ENCODE measurements at places on chromosomes 7 and 10.

DNA sequence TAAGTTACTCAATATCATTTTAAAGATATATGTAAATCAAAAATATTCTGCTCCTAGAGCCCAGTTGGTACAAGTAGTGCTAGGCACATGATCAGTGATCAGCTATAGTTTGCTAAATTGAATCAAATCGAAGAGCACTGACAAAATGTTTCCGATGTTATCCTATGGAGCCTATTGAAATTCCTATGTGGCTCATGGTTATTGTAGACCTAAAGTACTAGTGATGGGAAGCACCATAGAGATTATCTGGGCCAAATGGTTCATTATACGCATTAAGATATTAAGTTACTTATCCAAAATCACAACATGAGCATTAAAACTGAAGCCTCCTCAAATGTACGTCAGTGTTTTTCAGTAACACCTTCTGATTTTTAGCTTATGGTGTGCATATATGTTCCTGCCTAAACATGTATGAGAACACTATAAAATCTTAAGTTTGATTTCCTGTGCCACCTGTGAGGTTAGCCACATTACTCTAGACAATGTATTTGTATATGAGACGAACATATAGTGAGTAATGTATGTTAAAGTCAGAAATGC lies 103.2 kb downstream of the IQUB start:
- no peak for DNase-seq

- DNase-seq, result no peak
Observed at GRCh38 chr10:79434821-79435251, 10.6 kb downstream of the ZCCHC24 start.

DNA sequence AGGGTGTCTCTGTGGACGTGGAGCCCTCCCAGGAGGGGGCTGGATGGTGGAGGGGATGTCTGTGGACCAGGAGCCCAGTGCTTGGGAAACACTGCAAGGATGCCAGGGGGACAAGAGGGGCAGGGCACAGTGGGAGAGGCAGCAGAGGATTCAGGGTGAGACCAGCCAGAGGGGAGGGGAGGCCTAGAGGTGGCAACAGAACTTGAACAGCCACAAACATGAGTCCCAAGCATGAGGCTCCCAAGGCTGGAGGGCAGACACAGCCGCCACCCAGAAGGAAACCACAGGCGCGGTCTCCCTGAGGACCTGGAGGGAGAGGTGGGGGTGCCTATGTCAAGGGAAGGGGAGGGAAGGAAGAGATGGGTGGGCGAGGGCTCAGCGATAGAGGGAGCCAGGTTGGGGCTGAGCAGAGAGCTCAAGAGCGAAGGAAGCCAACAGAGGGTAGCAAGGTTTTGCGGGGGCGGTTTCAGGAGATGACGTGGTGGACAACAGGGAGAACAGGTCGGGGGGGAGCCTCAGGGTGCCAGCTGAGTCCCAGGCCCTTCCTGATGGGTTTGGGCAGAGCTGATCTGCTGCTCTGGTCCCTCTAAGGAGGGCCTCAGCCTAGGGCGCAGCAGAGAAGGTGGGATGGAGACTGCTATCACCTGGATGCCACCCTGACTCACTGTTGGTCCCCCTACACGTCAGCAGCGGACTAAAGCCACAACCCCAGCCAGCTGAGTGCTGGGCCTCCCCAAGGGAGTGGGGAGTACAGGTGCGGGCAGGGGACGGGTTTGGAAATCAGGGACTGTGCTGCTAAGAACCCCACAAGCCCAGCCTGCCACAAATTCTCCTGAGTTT lies 6.7 kb upstream of the PILRA start:
- DNase-seq, result no peak

- no peak for DNase-seq
Observed at GRCh38 chr7:22875470-22875869, 52.8 kb upstream of the TOMM7 start.

DNA sequence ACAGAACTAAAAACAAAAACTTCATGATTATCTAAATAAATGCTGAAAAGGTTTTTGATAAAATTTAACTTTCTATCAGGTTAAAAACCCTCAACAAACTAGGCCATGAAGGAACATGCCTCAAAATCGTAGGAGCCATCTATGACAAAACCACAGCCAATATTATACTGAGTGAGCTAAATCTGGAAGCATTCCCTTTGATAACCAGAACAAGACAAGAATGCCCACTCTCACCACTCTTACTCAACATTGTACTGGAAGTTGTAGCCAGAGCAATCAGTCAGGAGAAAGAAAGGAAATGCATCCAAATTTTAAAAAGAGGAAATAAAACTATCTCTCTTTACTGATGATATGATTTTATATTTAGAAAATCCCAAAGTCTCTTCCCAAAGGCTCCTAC lies 228.7 kb downstream of the CHRM2 start:
- DNase-seq, result no peak

- DNase-seq, result no peak
Observed at GRCh38 chr10:97071496-97071895, 114.3 kb downstream of the SLIT1 start.

DNA sequence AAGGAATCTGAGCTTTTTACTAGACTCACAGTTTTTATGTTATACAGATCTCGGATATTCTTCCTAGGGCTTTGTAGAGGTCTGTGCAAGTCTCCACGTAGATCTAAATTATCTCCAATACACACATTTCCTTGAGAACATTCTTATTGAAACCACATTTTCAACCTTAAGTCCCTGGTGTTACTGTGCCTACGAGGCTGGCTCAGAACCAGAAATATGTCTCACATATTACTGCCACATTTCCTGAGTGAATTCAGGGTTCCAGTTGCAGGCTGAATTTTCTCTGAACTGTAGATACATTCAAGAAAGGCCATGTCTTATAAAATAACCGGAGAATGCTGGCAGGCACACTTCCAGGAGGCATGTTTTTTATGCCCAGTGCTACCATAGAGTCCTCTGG lies 46.5 kb downstream of the INHBA start:
- no peak for DNase-seq

DNA sequence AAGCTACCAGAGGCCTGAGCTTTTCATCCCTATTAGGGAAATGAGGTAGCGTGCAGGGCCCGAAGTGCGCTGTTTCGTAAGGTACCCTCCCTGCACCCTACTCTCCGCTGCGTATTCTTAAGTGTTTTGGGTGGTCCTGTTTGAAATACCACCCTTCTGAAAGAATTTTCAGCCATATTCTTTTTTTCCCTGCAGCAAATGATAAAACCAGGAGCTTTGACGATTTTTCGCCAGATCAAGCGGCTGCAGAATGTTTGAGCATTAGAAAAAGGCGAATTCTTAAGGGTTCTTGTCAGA lies 1.2 kb downstream of the RSBN1L start:
- no peak for DNase-seq
